ENCODE measurements at places on chromosomes 7 and 10. TPM values are rescaled to one million over a fixed set of nuclear protein-coding genes. Genes with fewer than 3 reads are reported as not detected.

DNA sequence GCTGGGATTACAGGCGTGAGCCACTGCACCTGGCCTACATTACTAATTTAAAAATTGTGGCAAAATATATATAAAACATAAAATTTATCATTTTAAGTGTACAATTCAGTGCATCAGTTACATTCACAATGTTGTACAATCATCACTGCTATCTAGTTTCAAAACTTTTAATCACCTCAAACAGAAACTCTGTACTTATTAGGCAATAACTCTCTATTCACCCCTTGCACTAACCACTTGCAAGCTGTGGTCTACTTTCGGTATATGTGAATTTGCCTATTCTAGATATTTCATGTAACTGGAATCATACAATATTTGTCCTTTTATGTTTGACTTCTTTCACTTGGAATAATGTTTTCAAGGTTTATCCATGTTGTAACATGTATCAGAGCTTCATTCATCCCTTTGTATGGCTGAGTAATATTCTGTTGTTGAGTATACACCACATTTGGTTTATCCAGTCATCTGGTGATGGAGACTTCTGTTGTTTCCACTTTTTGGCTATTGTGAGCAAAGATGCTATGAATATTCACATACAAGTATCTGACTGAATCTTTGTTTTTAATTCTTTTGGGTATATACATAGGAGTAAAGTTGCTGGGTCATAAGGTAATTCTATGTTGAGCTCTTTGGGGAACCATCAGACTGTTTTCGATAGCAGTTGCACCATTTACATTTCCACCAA is 14.3 kb upstream of the ELOVL3 start:
- H3K27me3 ChIP-seq = no peaks in the 10 kb centered on the region
- H3K4me1 ChIP-seq = no peaks in the 10 kb centered on the region
- H3K27ac ChIP-seq = no peak overlapping the region
- DNase-seq = no peak
- H3K4me3 ChIP-seq = no peak overlapping the region

DNA sequence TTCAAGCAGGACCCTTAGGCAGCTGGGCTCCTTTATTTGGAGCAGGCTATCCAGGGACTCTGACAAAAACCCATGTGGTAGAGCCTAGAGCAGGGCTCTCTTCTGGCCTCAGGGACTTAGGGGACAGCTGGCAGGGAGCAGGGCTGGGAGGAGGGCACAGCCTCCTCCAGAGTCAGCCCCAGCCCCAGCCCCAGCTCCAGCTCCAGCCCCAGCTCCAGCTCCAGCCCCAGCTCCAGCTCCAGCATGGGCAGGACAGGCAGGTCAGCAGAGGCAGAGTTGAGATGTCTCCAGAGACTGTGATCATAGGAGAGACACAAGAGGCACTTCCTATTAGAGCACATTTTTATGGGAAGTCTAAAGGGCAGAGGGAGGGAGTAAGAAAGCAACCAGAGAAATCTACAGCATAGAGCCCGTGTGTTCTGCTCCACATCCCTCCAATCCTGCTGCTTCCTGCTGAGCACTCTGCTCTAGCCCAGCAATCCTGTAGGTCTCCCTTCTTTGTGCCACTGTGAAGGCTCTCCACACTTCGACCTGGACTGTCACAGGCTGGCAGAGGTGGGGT is 13.3 kb upstream of the C10orf53 start:
- peaks cover 4% of the 10 kb centered on the region for H3K27me3 ChIP-seq
- H3K4me3 ChIP-seq = no peak overlapping the region
- no peak overlapping the region for H3K27ac ChIP-seq
- H3K36me3 ChIP-seq = no peaks in the 10 kb centered on the region

- no peaks in the 10 kb centered on the region for H3K36me3 ChIP-seq
- H3K27ac ChIP-seq = no peak overlapping the region
- no peak overlapping the region for H3K4me3 ChIP-seq
- no peaks in the 10 kb centered on the region for H3K27me3 ChIP-seq
Observed at GRCh38 chr7:70583965-70584883, 547.7 kb upstream of the GALNT17 start.

DNA sequence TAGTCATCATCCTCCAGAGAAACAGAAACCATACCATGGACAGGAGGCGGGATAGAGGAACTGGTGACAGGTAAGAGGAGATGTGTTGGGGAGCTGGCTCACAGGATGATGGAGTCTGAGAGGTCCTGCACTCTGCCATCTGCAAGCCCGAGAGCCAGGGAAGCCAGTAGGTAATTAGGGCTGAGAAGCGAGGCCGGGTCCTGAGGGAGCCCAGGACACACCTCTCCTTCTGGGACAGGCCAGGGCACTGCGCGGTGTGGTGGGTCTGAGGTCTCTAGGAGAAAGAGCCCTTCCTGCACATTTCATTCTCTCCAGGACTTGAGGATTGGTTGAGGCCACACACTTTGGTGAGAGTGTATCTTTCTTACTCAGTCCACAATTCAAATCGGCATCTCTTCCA is 415.5 kb downstream of the GLRX3 start:
- H3K4me3 ChIP-seq = no peak overlapping the region
- peaks cover 3% of the 10 kb centered on the region for H3K27me3 ChIP-seq
- H3K27ac ChIP-seq = no peak overlapping the region
- DNase-seq = no peak
- no peaks in the 10 kb centered on the region for H3K4me1 ChIP-seq

DNA sequence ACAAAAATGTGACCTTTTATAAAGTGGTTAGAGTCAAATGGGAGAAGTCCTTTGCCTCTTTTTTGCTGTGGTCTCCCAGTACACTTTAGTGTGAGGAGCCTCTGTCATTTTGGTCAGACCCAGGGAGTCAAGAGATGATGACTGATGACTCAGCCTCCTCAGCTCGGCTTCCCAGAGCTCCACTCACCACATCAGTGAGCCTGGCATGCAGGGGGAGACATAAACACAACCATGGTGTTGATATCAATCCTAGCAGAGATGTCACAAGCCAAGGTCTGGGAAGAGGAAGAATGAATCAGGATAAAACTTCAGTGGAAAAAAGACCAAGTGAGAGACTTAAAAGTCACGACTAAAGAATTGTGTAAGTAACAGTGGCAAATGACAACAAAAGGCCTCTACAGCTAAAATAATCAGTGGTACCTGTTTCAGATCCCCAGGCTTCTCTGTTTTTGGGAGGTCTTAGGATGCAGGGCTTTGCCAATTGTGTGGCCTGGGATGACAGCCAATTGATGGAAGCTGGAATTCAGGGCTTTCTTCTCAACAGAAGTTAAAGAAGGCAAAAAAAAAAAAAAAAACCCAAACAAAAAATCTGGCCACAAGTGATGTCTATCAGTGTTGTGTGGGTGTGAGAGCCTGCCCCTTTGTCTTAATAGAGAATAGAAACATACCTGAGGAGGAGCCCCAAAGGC is 50.2 kb downstream of the TFAM start:
- no peaks in the 10 kb centered on the region for H3K36me3 ChIP-seq
- no peak overlapping the region for H3K4me3 ChIP-seq
- H3K27me3 ChIP-seq = no peaks in the 10 kb centered on the region

- no peak for DNase-seq
- no peaks in the 10 kb centered on the region for H3K27me3 ChIP-seq
- no peaks in the 10 kb centered on the region for H3K4me1 ChIP-seq
- H3K27ac ChIP-seq = no peak overlapping the region
- no peaks in the 10 kb centered on the region for H3K36me3 ChIP-seq
- no peak overlapping the region for H3K4me3 ChIP-seq
Observed at GRCh38 chr7:13717031-13717430, 272.4 kb downstream of the ETV1 start.

DNA sequence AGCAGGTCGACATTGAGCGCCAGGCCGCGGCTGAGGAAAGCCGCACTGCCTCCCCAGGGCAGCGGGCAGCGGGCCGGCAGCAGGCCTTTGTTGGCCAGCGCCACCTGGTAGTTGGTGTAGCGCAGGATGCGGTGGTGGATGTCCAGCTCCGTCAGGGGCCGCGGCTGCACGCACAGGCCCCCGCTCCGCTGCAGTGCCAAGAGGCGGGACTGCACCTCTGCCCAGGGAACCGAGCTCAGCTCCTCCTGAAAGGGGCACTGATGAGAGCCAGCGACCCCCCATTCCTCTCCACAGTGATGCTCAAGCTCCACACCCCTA is 5.2 kb downstream of the ATG9B start:
- H3K4me1 ChIP-seq = no peaks in the 10 kb centered on the region
- no peak overlapping the region for H3K27ac ChIP-seq
- DNase-seq = no peak
- no peak overlapping the region for H3K4me3 ChIP-seq

DNA sequence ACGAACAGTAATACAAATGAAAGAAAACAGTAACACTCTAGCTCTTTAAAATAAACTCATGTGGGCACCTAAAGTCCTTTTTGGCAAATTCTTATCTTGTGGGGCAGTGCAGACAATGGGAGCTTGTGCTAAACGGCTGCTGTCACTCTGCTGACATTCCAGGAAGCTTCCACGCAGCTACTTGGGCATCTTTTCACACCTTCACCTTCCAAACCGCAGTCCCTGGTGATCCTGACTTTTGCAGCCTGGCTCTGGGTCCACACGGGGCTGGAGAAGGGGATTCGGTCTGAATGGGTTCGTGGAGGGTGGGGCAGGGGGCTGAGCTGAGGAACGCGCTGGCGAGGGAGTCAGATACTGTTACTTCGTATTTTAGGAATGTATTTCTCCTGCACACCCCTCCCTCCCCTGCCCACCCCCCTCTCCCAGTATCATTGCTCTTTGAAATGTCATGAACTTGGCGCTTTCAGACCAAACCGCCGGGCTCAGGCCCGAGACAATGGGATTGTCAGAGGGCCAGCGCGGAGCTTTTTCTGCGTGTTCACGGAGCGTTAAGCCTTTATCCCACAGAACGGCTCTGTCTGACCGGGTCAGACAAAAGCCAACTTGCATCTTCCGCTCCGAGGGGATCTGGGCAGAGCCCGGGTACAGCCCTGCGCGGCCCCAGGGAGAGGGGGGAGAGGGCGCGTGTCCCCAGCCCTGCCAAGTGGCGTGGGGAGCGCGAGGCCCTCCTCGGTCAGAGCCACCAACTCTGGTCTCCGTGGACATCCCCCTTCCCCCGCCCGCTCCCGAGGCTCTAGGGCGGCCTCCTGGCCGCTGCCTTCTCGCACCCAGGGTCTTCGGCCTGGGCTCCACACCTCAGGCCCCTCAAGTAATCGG is 76.7 kb upstream of the EN2 start:
- DNase-seq = peak; percentile 12
- H3K4me1 ChIP-seq = peaks cover 13% of the 10 kb centered on the region
- no peak overlapping the region for H3K27ac ChIP-seq

DNA sequence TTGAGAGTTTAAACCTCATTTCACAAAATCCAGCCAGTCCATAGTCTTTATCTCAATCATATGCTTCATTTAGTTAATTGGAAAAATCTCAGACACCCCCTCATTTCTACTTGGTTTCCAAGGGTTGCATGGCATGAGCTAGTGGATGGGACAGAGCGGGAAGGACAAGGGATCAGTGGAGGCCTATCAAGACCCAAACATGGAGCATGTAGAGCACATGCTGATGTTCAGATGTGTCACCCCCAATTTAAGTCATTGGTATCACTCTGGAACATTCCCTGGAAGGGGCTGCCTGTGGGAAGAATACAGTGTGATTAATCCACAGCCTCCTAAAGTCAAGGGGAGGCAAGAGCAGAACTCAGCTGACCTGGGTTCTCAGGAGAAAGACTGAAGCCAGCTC is 2.3 kb downstream of the C10orf71 start:
- peaks cover 18% of the 10 kb centered on the region for H3K27me3 ChIP-seq
- no peaks in the 10 kb centered on the region for H3K4me1 ChIP-seq
- H3K36me3 ChIP-seq = no peaks in the 10 kb centered on the region
- H3K27ac ChIP-seq = no peak overlapping the region
- H3K4me3 ChIP-seq = no peak overlapping the region

DNA sequence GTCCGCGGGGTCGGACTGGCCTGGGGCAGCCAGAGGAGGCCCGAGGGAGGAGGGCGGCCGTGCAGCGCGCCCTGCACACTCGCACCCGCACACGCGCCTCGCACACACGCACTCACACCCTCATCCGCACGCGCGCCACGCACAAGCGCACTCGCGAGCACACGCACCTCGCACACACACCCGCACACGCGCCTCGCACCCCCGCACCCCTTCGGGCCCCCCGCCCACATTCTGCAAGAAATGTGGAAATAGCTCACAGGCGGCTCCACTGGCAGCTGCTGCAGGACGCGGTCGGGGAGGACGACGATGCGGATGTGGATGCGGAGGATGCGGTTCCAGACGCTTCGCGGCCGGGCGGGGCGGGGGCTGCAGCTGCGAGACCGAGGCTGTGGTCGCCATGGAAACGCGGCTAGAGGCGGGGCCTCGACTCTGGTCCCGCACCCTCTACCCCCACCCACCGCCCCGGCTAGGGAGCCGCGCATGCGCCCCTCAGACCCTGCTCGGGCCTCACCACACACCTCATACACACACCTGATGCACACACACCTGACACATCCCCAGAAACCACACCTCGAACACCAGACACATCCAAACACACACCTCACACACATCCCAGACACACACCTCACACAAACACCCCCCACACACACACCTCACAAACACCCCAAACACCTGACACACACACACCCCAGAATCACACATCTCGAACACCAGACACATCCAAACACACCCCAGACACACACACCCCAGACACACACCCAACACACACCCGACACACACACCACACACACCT is at the start of gene CALY:
Gene CALY, minus strand, starts transcription at position 320 of the 793 bp plus-strand sequence. CDS start 7,907 bp downstream, outside the sequence.
- no peak for DNase-seq
- H3K4me1 ChIP-seq = peaks cover 4% of the 10 kb centered on the region
- peaks cover 63% of the 10 kb centered on the region for H3K27me3 ChIP-seq
- H3K36me3 ChIP-seq = no peaks in the 10 kb centered on the region

DNA sequence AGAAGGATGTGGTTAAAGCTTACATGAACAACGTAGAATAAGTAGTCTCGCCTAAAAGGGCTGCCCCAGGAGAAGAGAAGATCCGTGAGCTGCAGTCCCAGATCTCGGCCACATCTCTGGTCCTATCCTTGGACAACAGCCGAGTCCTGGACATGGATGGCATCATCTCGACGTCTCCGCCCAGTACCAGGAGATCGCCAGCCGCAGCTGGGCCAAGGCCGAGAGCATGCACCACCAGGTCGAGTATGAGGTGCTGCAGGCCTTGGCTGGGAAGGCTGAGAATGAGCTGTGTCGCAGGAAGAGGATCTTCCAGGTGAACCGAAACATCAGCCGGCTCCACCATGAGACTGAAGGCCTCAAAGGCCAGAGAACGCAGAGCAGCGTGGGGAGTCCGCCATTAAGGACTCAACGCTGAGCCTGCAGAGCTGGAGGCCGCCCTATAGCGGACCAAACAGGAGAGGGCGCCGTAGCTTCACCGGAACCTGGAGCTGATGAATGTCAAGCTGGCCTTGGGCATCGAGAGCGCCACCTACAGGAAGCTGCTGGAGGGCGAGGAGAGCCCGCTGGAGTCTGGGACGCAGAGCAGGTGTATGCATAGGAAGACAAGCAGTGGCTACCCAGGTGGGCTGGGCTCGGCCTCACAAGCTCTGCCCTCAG is 22.2 kb downstream of the LIPK start:
- no peaks in the 10 kb centered on the region for H3K4me1 ChIP-seq
- DNase-seq = no peak
- no peak overlapping the region for H3K4me3 ChIP-seq
- H3K27ac ChIP-seq = no peak overlapping the region
- no peaks in the 10 kb centered on the region for H3K36me3 ChIP-seq

Gene ANKRD30A
- polyA plus RNA-seq = not detected

Gene UPF2
- 7.4 TPM for polyA plus RNA-seq
